ENCODE measurements at places on chromosomes 1 and 21. TPM values are rescaled to one million over a fixed set of nuclear protein-coding genes. Genes with fewer than 3 reads are reported as not detected.

- H3K27me3 ChIP-seq: no peaks in the 10 kb centered on the region
- DNase-seq: peak; percentile 20
- H3K4me1 ChIP-seq: peaks cover 84% of the 10 kb centered on the region
- peak overlapping the region; percentile 66 for H3K27ac ChIP-seq
Measured at GRCh38 chr1:116513956-116514355, 56.9 kb downstream of the CD58 start.

GRCh38 chr1:33654267-33654834 is 181.9 kb downstream of the ZSCAN20 start:
- H3K27me3 ChIP-seq: peaks cover 3% of the 10 kb centered on the region
- no peak for DNase-seq
- H3K36me3 ChIP-seq: no peaks in the 10 kb centered on the region
- H3K4me1 ChIP-seq: no peaks in the 10 kb centered on the region

DNA sequence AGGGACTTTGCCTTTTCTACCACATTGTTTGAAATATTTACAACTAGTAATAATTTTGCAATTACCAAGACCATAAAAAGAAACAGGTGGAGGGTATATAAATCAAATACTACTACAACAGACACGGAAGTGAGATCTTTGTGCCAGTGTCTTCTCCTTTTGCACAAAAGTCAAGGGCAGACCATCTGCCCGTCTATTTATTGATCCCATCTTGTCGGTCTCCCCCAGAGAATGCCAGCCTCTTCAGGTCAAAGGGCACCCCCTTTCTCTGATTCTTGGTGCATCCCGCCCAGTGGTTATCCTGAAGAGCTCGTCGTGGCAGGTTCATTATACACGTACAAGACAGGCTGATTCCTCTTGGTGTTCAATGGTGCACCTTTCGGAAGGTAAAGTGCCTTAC is 4.8 kb upstream of the PDE9A start:
- no peaks in the 10 kb centered on the region for H3K36me3 ChIP-seq
- peaks cover 21% of the 10 kb centered on the region for H3K27me3 ChIP-seq
- no peak for DNase-seq

LCE1E gene
- not detected for total RNA-seq

- DNase-seq: no peak
- H3K4me1 ChIP-seq: peaks cover 18% of the 10 kb centered on the region
- H3K36me3 ChIP-seq: no peaks in the 10 kb centered on the region
- no peak overlapping the region for H3K27ac ChIP-seq
- peaks cover 1% of the 10 kb centered on the region for H3K27me3 ChIP-seq
Measured at GRCh38 chr1:228849011-228849541, 113.8 kb downstream of the RHOU start.

CATSPERE gene
- total RNA-seq: 0.37 TPM

GRCh38 chr1:13487143-13487868 is 26.5 kb downstream of the LRRC38 start:
- H3K27me3 ChIP-seq: peaks cover 11% of the 10 kb centered on the region
- H3K27ac ChIP-seq: no peak overlapping the region
- peaks cover 4% of the 10 kb centered on the region for H3K4me1 ChIP-seq
- no peak for DNase-seq

GRCh38 chr1:219081943-219082925 is 91.4 kb upstream of the LYPLAL1 start:
- H3K4me3 ChIP-seq: no peak overlapping the region
- H3K36me3 ChIP-seq: no peaks in the 10 kb centered on the region
- no peaks in the 10 kb centered on the region for H3K27me3 ChIP-seq
- H3K27ac ChIP-seq: no peak overlapping the region

DNA sequence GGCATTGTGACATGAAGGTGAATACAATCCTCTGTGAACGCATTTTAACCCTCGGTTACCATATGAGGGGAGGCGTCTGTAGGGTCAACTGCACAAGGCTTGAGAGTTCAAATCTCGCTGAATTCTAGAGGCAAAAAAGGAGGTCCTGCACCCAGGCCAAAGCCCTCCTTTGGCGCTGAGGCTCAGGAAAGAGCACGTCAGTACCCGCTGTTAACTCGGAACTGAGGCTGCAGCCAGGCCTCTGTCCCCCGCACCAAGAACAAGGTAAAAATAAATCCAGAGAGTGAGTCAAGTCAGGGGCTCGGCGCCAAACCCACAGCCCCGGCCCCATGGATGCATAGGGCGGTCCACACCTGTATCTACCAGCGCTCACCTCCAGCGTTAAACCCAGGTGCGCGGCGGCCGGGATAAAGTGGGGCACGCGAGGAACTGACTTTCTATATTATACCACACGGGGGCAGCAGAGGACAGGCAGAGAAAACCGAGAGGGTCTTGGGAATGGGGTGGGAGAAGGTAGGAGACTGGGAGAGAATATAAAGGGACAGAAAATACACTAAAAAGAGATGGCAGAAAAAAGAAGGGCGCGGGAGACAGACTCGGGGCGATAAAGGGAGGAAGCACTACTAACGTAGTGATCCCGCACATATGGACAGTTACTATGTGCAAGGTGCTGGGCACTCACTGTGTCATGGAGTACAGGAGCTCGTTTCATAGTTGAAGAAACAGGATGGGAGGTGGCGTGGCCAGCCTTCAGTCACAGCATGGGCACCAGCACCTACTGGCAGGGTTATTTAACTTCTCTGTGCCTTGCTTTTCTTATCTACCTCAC is 54.9 kb downstream of the DMRTA2 start:
- no peak overlapping the region for H3K27ac ChIP-seq
- no peaks in the 10 kb centered on the region for H3K4me1 ChIP-seq
- no peak overlapping the region for H3K4me3 ChIP-seq
- H3K27me3 ChIP-seq: peaks cover 38% of the 10 kb centered on the region

- DNase-seq: peak; percentile 20
- no peak overlapping the region for H3K27ac ChIP-seq
- no peaks in the 10 kb centered on the region for H3K36me3 ChIP-seq
- no peaks in the 10 kb centered on the region for H3K4me1 ChIP-seq
- H3K4me3 ChIP-seq: no peak overlapping the region
Measured at GRCh38 chr1:18302788-18303413, 177.8 kb upstream of the KLHDC7A start.

DNA sequence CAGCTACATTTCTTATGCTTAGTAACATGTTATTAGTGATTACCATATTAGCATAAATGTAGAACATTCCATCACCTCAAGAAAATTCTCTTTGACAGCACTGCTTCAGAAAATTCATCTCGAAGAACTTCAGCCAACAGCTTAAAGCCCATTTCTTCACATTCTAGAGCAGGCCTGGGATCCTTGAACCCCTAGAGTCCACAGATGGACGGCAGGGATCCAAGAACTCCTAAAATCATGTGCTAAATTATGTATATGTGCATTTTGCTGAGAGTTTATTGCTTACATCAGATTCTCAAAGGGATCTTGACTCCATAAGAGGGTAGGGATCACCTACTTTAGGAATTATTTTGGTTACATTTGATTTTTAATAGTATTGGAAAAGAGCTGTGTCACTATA is 76.2 kb upstream of the TEKT2 start:
- no peak overlapping the region for H3K4me3 ChIP-seq
- H3K4me1 ChIP-seq: no peaks in the 10 kb centered on the region
- no peak overlapping the region for H3K27ac ChIP-seq
- peaks cover 12% of the 10 kb centered on the region for H3K36me3 ChIP-seq
- no peak for DNase-seq

DNA sequence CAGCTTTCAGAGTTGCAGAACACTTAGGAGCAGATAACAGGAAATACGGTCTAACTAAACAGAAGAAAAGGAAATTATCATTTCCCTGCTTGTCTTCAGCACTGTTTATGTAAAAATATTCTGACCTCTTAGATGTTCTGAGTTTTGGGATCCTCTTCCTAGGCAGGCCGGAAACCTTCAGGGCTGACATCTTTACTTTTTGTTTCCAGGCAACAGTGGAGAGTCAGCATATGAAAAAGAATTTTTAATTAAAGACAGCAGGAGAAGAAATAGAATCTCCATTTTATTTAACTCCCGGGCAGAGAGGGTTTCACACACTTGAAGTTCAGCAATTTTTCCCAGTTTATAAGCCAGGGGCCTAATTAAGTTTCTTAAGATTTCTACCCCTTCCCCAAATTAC is 5.1 kb upstream of the RIPPLY3 start:
- peaks cover 4% of the 10 kb centered on the region for H3K27me3 ChIP-seq
- peaks cover 8% of the 10 kb centered on the region for H3K4me1 ChIP-seq
- DNase-seq: no peak
- no peak overlapping the region for H3K4me3 ChIP-seq
- H3K27ac ChIP-seq: no peak overlapping the region

GRCh38 chr1:206912445-206913095 is 9.2 kb downstream of the FCMR start:
- H3K4me1 ChIP-seq: peaks cover 65% of the 10 kb centered on the region
- no peak overlapping the region for H3K27ac ChIP-seq
- H3K36me3 ChIP-seq: peaks cover 63% of the 10 kb centered on the region
- DNase-seq: peak; percentile 80
- H3K4me3 ChIP-seq: no peak overlapping the region

- H3K4me3 ChIP-seq: no peak overlapping the region
- peaks cover 64% of the 10 kb centered on the region for H3K4me1 ChIP-seq
- H3K36me3 ChIP-seq: peaks cover 78% of the 10 kb centered on the region
- H3K27me3 ChIP-seq: no peaks in the 10 kb centered on the region
- DNase-seq: no peak
Measured at GRCh38 chr1:40766560-40766959, 17.0 kb upstream of the KCNQ4 start.

MAN1C1 gene
- total RNA-seq: 16.8 TPM

DNA sequence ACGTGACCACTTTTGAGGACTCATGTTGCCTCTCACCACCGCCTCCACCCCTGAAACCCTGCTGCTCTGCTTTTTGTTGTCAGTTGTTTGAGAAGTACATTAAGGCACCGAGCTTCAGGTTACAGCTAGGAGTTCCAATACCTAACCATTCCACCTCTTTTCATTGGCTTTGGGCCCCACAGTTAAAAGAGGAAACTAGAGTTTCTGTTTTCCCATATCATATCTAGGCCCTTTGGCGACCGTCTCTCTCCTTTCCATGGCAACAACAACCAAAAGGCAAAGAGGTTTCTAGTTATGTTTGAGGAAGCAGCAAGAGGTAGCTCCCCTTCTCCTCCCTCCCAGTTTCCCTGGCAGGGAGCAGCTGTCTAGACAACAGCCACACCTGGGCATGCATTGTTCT is 5.9 kb downstream of the ANKRD35 start:
- H3K4me1 ChIP-seq: peaks cover 1% of the 10 kb centered on the region
- H3K27me3 ChIP-seq: peaks cover 32% of the 10 kb centered on the region
- no peak overlapping the region for H3K27ac ChIP-seq
- no peak for DNase-seq
- H3K4me3 ChIP-seq: no peak overlapping the region
- no peaks in the 10 kb centered on the region for H3K36me3 ChIP-seq

GRCh38 chr1:9037476-9038337 is 11.5 kb upstream of the SLC2A7 start:
- H3K4me1 ChIP-seq: no peaks in the 10 kb centered on the region
- DNase-seq: no peak
- no peak overlapping the region for H3K27ac ChIP-seq
- no peaks in the 10 kb centered on the region for H3K27me3 ChIP-seq
- no peak overlapping the region for H3K4me3 ChIP-seq
- H3K36me3 ChIP-seq: peaks cover 5% of the 10 kb centered on the region

DNA sequence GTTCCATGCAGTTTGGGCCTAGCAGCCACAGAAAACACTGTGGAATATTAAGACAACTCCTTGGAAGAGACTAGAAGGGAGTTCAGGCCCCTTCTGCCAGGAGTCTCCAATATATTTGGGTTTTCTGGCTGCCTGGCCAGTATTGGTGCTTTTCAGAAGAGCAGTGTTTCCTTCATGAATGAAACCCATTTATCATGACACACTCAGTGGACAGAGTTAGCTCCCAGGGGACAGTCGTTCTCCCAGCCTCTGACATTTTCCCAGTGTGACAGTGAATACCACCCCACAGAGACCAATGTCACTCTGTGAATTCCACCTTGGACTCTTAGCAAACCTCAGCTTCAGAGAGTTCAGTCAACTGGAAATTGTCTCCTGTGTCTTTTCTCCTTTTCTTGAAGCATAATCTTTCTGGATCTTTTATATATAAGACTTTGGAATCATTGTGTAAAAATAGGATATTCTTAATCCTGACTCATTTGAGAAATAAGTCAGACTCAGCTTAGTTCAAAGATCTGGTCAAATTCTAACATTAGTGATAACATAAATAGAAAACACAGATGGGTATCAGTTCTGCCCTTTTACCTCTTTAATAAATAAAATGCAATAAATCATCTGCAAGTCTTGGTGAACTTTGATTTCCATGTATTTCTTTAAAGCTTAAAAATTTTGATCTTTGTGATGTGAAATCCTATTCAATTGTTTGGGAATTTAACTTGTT is 40.4 kb downstream of the GNG12 start:
- no peaks in the 10 kb centered on the region for H3K4me1 ChIP-seq
- H3K4me3 ChIP-seq: no peak overlapping the region
- H3K36me3 ChIP-seq: no peaks in the 10 kb centered on the region
- H3K27me3 ChIP-seq: peaks cover 9% of the 10 kb centered on the region
- H3K27ac ChIP-seq: no peak overlapping the region

GRCh38 chr1:225811622-225812487 is 1.9 kb downstream of the EPHX1 start:
- H3K36me3 ChIP-seq: no peaks in the 10 kb centered on the region
- peaks cover 11% of the 10 kb centered on the region for H3K27me3 ChIP-seq
- peaks cover 16% of the 10 kb centered on the region for H3K4me1 ChIP-seq
- no peak overlapping the region for H3K27ac ChIP-seq
- DNase-seq: no peak
- H3K4me3 ChIP-seq: no peak overlapping the region

DNA sequence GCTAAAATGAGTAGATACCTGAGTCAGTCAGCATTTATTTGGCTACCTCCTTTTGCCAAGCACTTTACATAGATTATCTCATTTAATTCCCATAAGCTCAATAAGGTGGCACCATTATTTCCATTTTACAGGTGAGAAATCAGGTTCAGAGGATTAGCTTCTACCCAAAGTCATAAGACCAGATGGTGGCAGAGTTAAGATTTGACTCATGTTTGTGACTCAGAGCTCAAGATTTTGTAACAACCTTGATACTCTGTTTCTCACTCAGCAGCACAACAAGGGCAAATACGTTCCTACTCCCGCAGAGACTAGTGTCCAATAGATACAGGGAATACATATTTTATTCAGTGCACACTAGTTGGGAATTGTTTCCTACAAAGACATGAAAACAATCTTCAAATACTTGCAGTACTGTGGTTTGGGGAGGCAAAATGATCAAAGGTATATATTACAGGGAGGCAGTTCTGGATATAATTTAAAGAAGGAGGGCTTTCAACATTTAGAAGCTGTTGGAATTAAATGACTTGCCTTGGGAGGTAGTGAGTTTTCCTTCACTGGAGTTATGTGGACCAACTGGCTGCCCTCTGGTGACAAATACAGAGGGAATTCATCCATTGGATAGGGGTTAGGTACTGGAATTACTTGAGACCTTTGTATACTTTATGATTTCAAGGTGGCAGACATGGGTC is 3.6 kb downstream of the LEPR start:
- no peak overlapping the region for H3K4me3 ChIP-seq
- H3K4me1 ChIP-seq: peaks cover 16% of the 10 kb centered on the region
- H3K27me3 ChIP-seq: no peaks in the 10 kb centered on the region
- H3K36me3 ChIP-seq: peaks cover 29% of the 10 kb centered on the region
- no peak for DNase-seq

HSD11B1 gene
- not detected for total RNA-seq

PPIAL4G gene
- 0.66 TPM for total RNA-seq
